SK-MEL-5 (cell line): ENCODE measurements at places on chromosomes 16 and 17. TPM values are rescaled to one million over a fixed set of nuclear protein-coding genes. Genes with fewer than 3 reads are reported as not detected.

The TBC1D3H gene
- not detected in 2 replicates for total RNA-seq

The NAGS gene
- total RNA-seq = 0.96 and 1.8 TPM in 2 replicates

The OGFOD1 gene
- total RNA-seq = 92.6 and 95.1 TPM in 2 replicates

The ABI3 gene
- not detected in 2 replicates for total RNA-seq

The MSLN gene
- not detected in 2 replicates for total RNA-seq

The SEC14L5 gene
- total RNA-seq = 0.21 and 0.24 TPM in 2 replicates

The CFAP119 gene
- 0.05 and 1.8 TPM in 2 replicates for total RNA-seq

The PRR29 gene
- total RNA-seq = 0.13 TPM in 1 of 2 replicates, not detected in the other

The TBC1D3G gene
- not detected in 2 replicates for total RNA-seq

The UNC45B gene
- total RNA-seq = not detected in 2 replicates

The SLC38A8 gene
- total RNA-seq = 9.0 and 11.7 TPM in 2 replicates

The CACNG1 gene
- not detected in 2 replicates for total RNA-seq

The YPEL2 gene
- 16.1 and 17.5 TPM in 2 replicates for total RNA-seq

The FBXW10 gene
- not detected in 2 replicates for total RNA-seq

The PLEKHG4 gene
- 10.5 and 12.9 TPM in 2 replicates for total RNA-seq

The CCDC154 gene
- 0.40 and 1.0 TPM in 2 replicates for total RNA-seq

The HEXIM1 gene
- 10.6 and 14.4 TPM in 2 replicates for total RNA-seq

The HSD17B1 gene
- total RNA-seq = 0.82 and 0.88 TPM in 2 replicates

The FOXF1 gene
- 0.03 TPM in 1 of 2 replicates, not detected in the other for total RNA-seq

The CA7 gene
- total RNA-seq = not detected in 2 replicates

The WDR90 gene
- 10.3 and 12.4 TPM in 2 replicates for total RNA-seq

The KRTAP3-2 gene
- not detected in 2 replicates for total RNA-seq

The CCL8 gene
- total RNA-seq = not detected in 2 replicates

The MT1E gene
- not detected in 2 replicates for total RNA-seq

The MEOX1 gene
- not detected in 2 replicates for total RNA-seq

The STH gene
- total RNA-seq = not detected in 2 replicates
